ENCODE measurements at places on chromosomes 5 and 9. TPM values are rescaled to one million over a fixed set of nuclear protein-coding genes. Genes with fewer than 3 reads are reported as not detected.

- no peak for DNase-seq
Observed at GRCh38 chr9:91503673-91504081, 80.0 kb upstream of the NFIL3 start.

- no peak for DNase-seq
Observed at GRCh38 chr9:104027295-104027694, 66.8 kb upstream of the SMC2 start.

The PCDH12 gene
- 10.0 TPM for total RNA-seq

DNA sequence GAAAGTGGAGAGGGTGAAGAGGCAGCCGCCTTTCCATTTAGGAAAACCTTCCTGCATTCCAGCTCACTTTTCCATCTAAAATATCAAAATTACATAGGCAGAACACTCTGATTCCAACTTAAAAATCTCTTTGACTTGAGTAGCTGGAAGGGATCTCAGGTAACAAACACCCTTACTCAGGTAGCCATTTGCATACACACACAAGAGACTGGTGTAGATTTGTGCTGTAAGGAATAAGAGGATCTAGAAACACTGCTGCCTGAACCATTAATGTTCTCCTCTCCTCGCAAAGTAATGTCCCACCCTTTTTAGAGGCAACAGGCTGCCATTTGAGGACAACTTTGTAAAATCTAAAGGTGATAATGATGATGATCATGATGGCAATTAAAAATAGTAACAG lies 53.5 kb downstream of the BNC2 start:
- DNase-seq: no peak

The AQP7 gene
- total RNA-seq: 51.8 TPM

Data from left cardiac atrium (tissue), 4 donors.